ENCODE measurements at places on chromosomes 6 and 20. TPM values are rescaled to one million over a fixed set of nuclear protein-coding genes. Genes with fewer than 3 reads are reported as not detected.
A peak's percentile ranks its signal among the peaks of the same experiment; 100 is the strongest.

The VWA7 gene
- 5.7 TPM for total RNA-seq

The NKX2-2 gene
- total RNA-seq = not detected

DNA sequence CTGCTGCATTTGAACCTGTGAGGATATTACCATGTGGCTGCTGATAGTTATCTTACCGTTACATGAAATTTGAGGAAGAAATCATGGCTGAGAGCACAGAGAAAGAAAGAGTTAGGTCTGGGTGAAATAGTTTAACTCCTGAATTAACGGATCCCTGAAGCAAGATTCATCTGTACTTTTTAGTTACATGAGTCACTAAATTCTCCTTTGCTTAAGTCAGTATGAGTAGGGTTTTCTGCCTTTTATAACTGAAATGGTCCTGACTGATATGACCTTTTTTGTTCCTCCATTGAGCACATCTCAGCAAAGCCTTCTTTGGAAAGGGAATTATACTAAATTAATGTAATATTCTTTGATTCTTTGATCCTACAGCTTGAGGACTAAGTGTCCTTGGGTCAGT lies 333.3 kb upstream of the ZFP64 start:
- H3K4me1 ChIP-seq = no peaks in the 10 kb centered on the region
- H3K4me3 ChIP-seq = no peak overlapping the region
- DNase-seq = no peak
- peaks cover 3% of the 10 kb centered on the region for H3K27me3 ChIP-seq
- no peak overlapping the region for H3K27ac ChIP-seq
- no peaks in the 10 kb centered on the region for H3K36me3 ChIP-seq

DNA sequence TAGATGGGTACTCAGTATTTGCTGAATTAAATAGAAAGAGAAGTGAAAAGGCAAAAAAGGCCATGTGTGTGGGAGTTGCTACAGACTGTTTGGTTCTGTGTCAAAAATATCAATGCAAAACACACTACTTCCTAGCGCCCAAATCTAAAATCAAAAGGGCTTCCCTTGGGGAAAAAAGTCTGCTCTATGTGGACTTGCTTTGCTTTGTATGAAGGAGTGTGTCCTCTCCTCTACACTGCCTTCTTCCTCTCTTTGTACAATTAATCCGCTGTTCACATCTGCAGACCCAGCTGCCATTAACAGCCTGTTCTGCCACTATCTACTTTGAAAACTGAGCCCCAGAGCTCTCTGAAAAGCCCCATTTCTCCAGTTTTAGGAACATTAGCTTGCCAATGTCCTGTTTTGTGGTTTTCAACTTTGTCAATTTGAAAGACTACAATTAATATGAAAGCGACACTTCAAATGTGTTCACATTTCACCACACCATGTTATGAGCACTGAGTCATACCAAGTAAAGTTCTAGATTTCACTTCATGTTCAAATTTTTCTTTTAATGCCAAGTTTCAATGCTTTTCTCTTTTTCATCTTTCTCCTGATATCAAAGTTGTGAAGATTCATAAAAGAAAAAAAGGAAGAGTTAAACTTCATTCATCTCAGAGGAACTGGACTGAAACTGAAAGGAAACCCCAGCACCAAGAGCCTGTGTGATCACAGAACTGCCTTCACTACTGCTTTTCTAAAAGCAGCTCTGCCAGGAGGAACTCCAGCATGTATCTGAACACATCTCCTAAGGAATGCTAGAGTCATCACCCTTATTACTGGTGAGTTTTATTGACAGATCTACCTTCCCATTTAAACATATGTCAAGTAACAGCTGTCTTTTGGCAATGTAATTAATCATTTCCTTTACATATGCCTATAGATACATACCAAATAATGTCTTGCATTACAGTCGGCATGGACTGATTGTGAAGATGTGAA lies 102.6 kb downstream of the KIF13A start:
- H3K27ac ChIP-seq = no peak overlapping the region
- H3K4me3 ChIP-seq = peak overlapping the region; percentile 29
- no peak for DNase-seq
- no peaks in the 10 kb centered on the region for H3K36me3 ChIP-seq
- H3K27me3 ChIP-seq = peaks cover 63% of the 10 kb centered on the region
- peaks cover 23% of the 10 kb centered on the region for H3K4me1 ChIP-seq

DNA sequence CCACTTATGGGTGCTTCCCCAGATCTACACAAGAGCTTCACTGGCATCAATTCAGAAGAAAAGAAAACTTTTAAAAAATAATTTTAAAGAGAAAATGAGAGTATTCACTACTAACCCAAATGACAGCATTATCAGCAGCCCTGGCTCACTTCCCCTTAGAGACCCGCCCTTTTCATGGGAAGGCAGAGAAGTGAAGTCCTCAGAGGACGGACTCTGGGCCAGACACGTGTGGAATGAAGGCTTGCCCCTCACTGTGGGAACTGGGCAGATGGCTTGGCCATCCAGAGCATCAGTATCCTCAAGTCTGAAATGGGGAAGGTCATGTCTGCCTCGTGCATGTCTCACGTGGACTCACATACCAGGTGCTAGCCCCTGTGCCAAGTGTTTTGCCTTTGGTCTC lies 63.5 kb downstream of the JAG1 start:
- peaks cover 4% of the 10 kb centered on the region for H3K36me3 ChIP-seq
- no peaks in the 10 kb centered on the region for H3K27me3 ChIP-seq
- no peak overlapping the region for H3K27ac ChIP-seq
- DNase-seq = no peak
- no peaks in the 10 kb centered on the region for H3K4me1 ChIP-seq
- H3K4me3 ChIP-seq = no peak overlapping the region

Data from activated CD8-positive, alpha-beta memory T cell treated with anti-CD3 and anti-CD28 coated beads, Interleukin-2, amount 10 ng/mL, durations not matched to agents 7 days and 5 days (primary cell).